ENCODE measurements at places on chromosomes 4 and X.

DNA sequence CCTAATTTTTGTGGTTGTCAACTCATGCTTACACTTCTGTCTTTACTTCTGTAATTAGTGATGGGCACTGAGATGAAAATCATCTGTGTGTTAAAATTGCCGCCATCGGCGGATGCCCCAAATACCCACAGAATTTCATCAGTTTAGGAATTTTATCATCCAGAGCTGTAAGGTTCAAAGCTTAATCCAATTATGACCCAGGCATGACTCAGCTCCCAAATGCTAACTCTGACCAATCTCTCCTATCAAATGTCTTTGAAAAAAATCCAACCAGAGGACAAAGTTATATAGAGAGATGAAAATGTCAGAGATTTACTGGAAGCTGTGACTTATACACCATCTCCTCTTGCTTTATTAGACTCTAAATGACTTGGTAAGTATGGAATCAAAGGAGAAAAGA is 1048.7 kb upstream of the PRKX start:
- no peak for DNase-seq

DNA sequence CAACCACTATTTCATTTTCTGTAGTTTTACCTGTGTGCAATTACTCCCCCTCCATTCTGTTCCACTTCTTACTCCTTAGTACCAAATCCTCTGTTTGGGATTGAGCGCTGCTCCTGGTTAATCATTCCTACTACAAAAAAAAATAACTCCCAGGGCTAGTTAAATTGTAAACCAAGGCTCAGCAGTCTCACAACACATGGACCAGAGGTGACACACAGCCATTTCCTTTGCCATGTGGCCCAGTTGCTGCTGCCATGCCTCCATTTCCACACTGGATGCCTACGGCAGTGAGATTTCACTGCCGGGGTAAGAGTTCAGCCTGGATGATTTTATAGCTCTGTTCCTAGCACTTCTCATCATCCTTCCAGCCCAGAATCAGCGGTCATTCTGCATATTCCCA is 107.2 kb downstream of the AKAP4 start:
- no peak for DNase-seq

- no peak for DNase-seq
Measured at GRCh38 chrX:129123795-129124194, 399.5 kb downstream of the SMARCA1 start.

GRCh38 chrX:97867266-97867665 is 983.6 kb downstream of the RPA4 start:
- no peak for DNase-seq

- no peak for DNase-seq
Measured at GRCh38 chr4:141020801-141021261, 112.4 kb downstream of the RNF150 start.

GRCh38 chrX:128928636-128929035 is 594.7 kb downstream of the SMARCA1 start:
- no peak for DNase-seq
